ENCODE measurements at places on chromosomes 4 and X.

DNA sequence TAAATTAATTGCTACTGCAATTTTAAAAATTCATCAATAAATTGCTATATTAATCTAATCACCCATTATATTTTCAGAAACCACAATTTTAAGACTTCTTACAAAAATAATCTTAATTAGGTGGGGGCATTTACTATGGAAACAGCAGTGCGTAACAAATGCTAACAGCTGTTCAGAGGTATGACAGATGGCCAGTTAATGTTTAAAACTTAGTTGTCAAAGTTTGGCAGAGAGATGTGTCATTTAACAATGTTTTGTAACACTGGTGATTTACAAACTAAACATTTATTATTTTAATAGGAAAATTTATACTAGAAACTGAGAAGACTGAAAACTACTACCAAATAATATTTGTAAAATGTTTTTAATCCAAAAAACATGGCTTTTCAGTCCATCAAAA, 85.2 kb upstream of the GPR34 start:
- DNase-seq = no peak

DNA sequence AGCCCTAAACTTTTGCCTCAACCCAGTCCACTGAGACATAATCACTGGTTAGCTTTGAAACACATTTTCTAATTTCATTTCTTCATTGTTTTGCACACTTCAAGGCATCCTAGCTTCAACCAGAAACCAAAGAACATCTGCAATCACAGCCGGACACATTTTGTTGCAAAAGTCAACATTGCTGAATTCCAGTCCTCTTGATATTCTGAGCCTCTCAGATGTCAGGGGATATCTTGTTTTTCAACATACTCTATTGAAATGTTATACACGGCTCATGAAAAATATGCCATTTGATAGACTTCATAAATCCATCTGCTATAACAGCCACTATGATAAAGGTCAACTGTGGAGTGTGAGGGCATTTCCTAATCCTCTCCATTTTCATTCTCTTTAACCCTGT, 241.6 kb upstream of the PUDP start:
- DNase-seq = peak; percentile 5

GRCh38 chrX:16258882-16259281, 91.6 kb downstream of the MAGEB17 start:
- no peak for DNase-seq

- no peak for DNase-seq
Measured at GRCh38 chrX:153527208-153527607, 9.8 kb downstream of the ATP2B3 start.

GRCh38 chr4:6983544-6984142, 59.5 kb upstream of the TADA2B start:
- no peak for DNase-seq

All from brain microvascular endothelial cell (primary cell).